Fibroblast of mammary gland (primary cell): ENCODE measurements at places on chromosomes 11 and 22.

- no peak for DNase-seq
Observed at GRCh38 chr11:75781296-75781695, 12.7 kb downstream of the DGAT2 start.

DNA sequence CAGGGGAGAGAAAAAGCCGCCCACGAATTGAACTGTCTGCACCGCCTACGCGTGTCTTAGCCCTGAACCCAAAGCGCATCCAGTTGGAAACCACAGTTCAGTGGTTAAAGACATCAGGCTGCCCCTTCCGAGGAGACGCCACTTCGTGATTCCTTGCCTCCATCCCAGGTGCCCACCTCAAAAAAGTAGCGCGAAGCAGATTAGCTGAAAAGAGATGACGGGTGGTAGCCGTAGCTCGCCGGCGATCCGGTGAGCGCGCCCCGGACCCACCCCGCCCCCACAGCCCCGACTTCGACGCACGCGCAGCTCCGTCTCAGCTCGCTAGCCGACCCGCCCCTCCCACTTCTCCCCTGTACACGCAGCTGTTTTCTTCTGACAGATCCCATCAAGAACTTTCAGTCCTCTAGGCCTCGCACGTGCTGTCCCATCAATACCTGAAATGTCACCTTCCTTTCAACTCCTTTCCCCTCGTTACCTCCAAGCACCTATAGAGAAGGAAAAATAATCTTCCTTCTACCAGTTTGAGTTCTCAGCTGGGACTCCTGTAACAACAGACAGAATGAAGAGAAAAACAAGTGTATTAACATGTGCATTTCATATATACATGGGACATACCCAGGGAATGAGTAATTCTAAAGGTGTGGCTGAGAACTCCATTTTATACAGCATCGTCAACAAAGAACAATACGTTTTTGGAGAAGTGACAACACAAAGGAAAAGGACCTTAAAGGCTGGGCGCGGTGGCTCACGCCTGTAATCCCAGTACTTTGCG is 49.5 kb downstream of the OR4D9 start:
- peak; percentile 77 for DNase-seq

GRCh38 chr11:1303973-1304372 is 5.5 kb downstream of the TOLLIP start:
- DNase-seq = peak; percentile 21

DNA sequence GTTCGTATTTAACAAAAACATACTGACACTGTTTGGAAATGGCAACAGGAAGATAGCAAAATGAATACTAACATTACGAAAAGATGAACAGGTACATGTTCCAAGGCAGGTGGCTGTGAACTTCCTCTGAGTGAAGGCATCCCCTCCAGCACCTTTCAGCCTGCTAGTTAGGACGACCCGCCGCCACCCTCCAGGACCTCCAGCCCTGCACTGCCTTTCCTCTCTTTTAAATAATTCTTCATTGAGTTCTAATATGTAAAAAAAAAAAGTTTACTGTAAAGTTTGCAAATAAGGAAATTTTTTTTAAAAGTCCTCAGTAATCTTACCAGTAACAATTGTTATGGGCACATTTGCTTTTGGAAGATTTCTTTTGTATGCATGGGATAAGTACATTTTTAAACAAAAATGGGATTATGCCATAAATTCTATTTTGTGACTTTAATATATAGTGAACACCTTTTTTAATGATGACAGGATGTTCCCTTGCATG is 6.0 kb downstream of the NEAT1 start:
- no peak for DNase-seq
